ENCODE measurements at places on chromosomes 11 and 22. TPM values are rescaled to one million over a fixed set of nuclear protein-coding genes. Genes with fewer than 3 reads are reported as not detected.

GRCh38 chr22:16917144-16918003 is 90.6 kb downstream of the GAB4 start:
- DNase-seq: peak; percentile 58

DNA sequence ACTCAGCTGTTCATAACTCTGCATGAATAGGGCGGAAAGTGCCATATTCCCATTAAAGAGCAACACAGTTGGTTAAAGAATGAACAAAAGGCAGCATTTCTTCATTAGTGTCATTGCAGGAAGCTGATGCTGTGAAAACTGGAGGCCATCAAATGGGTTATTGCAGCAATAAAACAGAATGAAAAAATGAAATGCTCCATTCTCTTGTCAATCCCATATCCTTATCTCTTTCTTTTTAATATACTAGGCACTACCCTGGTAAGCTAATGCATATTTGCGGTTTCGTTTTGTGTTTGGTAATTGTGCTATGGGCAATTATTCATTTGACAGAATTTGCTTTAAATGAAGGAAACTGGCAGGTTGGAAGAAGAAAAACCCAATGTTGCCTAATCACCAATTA is 25.3 kb downstream of the C11orf71 start:
- no peak for DNase-seq

- DNase-seq: no peak
Measured at GRCh38 chr11:19441288-19441687, 200.5 kb upstream of the E2F8 start.

DNA sequence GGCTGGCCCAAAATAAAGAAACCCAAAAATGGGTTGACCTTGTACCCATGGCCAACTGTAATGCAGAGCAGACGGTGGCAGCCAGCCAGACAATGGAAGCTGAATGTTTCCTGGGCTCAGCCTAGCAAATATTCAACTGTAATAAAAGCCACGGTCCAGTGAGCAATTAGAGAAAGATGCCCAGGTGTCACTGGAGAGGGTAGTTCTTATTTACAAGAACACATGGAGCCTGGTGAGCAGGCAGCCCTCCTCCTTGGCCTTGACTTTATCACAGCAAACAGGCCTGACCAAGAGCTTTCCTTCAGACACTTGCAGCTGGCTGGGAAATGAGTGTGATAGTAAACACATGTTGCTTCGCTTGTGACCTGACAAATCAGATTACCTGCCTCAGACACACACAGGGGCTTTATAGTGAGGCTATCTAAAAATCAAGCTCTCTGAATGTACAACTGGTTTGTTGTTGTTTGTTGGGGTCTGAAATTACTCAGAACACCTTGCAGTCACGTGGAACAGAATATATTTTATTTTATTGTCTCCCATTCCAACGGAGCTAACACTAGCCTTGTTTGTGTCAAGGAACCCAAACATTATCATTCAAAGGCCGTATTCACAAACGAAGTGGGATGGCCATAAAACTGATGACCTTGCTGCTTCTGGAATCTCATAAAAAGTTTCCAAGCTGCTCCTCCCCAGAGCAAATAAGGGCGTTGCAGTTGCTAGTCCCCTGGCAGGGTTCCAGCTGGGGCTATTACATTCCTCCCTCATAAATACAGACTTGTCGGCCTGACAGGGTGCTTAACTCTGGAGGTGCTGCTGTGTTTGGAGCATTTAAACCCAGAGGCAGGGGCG is 161.1 kb downstream of the BBOX1 start:
- peak; percentile 90 for DNase-seq

DNA sequence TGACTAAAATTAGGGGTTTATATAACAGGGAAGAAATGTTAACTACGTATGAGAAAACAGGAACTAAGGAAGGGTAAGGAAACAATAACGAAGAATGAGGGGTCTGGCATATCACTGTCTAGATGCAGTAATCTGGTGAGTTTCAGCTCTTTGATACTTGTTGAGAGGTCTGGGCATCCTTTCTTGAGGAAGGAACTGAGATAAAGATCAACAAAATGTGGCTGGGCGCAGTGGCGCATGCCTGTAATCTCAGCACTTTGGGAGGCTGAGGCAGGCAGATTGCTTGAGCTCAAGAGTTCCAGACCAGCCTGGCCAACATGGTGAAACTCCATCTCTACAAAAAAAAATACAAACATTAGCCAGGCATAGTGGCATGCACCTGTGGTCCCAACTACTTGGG is 2.7 kb downstream of the DCDC1 start:
- DNase-seq: no peak

GRCh38 chr11:64064374-64065140 is 28.8 kb downstream of the FLRT1 start:
- no peak for DNase-seq

DNA sequence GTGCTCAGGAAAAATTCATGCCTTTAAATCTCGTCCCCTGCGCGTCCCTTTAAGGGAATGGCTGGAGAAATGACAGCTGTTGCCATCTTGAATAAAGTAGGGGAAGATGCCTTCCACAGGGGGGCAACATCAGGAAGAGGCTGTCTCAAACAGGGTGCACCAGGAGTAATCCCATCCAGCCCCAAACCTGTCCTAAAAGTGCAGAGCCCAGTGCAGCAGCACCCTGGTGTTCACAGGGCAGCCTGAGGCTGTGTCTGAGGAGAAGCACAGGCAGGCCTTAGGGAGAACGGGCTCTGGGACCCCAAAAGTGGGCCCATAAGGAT is 10.8 kb upstream of the C11orf96 start:
- DNase-seq: no peak

GRCh38 chr11:127598476-127598875 is 597.9 kb upstream of the KIRREL3 start:
- no peak for DNase-seq

OR5T1 gene
- total RNA-seq: not detected

SYT13 gene
- not detected for total RNA-seq

PIH1D2 gene
- total RNA-seq: 1.8 TPM

All from omental fat pad (tissue), 4 donors.